ENCODE measurements at places on chromosomes 2 and 18.

GRCh38 chr2:12452185-12452584 is 264.6 kb upstream of the TRIB2 start:
- no peak for DNase-seq

DNA sequence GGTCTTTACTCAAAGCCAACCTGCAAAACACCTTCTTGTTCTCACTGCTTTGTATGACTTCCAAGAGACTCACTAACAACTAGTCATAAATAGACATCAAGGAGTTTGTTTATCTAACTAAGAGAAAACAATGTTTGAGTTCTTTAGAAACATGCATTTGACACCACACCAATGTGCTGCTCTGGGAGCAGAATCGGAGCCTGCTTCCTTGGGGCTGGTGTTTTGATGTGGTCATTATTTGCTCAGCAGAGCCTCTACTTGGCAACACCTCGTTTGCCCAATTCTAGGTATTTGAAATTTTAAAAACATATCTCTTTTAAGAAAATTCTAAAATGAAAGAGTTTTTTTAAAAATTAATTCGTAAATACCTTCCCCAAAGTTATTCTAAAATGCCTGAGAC is 167.5 kb downstream of the BCL2 start:
- DNase-seq, result no peak

DNA sequence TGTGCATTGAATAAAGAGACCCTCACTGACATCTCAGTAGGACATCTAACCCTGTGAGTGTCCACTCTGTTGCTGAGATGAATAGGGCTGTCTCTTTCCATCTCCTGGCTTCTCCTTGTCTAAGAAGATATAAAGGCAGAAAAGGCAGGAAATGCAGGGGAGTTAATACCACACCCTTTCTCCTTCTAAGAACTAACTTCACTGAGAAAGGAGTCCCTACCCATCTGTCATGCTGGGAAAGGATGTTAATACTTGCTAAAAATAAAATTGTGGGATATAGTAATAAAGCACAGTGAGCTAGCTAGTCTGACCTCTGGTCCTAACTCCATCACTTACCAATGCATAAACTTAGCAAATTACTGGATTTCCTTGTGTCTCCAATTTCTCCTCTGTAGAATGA is 213.9 kb upstream of the FIGN start:
- DNase-seq, result no peak

GRCh38 chr2:65311596-65311995 is 84.0 kb downstream of the ACTR2 start:
- no peak for DNase-seq

- no peak for DNase-seq
These were observed 267.8 kb downstream of the TNS1 start for GRCh38 chr2:217735034-217735433.
